ENCODE measurements at places on chromosomes 2 and 18.

GRCh38 chr18:813172-814071 lies 1.4 kb upstream of the YES1 start:
- DNase-seq, result no peak

DNA sequence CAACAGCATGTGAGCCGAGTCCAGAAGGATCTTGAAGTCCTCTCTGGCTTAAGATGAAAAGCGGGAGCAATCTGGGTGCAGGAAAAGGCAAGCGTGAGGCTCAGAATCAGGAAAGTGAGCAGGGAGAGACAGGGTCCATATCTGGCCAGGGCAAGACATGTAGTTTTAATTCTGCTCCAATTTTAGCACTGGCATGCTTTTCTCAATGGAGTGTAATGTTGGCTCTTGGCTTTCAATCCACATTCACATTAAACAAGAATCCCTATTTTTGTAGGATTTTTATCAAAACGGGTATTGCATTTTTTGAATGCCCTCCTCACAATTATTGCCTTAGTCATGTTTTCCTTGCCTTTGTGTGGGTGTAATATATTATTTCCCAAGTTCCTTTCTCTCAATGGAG lies 6.0 kb downstream of the SPATA3 start:
- DNase-seq, result no peak

DNA sequence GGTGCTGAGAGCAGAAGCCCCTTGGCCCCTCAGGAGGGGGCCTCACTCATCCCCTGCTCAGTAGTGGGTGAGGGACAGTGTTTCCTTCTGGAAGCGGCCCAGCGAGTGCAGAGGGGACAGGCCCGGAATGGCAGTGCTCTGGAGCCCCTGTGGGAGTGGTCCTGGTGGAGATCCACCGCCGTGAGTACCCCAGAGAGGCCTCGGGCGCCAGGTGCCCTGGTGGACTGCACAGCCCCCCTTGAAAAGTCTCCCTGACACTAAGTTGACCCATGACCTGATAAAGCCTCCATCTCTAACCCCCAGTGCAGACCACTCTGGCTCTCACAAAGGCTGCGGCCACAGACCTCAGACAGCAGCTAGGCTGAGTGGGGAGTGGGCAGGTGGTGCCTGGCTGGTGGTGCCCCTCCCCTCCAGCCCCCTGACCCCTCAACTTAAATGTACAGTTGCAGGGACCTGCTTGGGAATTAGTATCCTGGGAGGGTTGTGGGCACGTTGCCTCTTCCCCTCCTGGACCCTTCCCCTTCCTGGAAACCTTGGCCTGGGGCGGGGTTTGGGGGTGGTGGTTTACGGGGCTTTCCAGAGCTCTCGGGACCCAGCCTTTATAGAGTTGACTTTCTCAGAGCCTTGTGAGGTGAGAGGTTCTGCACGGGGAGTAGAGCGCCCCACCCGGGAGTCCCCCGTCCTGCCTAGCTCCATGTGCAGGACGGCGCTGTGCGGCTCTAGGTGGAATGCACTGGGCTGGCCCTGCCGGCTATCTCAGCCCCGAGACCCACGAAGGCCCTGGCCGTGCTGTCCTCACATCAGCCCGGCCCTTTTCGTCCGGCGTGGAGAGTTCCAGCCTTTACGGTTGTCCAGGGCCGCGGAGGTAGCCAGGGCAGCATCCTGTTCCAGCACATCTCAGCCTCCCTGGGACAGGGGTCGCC lies 62.7 kb downstream of the RTP5 start:
- DNase-seq, result no peak

DNA sequence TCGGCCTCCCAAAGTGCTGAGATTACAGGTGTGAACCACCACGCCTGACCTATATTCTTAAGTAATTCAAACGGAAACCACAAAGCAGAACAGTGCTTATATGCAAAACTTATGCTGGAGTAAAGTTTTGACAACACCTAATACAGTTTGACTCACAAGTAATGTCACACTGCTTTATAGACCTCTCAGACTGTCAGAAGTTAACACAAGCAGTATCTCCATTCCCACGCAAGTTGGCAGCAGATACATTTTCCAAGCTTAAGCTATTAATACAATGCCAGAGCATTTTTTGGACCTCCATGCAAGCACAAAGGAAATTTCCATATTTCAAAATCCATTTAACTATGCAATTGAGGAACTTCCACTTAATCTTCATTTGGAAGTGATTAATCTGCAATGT lies 21.0 kb upstream of the SANBR start:
- no peak for DNase-seq

DNA sequence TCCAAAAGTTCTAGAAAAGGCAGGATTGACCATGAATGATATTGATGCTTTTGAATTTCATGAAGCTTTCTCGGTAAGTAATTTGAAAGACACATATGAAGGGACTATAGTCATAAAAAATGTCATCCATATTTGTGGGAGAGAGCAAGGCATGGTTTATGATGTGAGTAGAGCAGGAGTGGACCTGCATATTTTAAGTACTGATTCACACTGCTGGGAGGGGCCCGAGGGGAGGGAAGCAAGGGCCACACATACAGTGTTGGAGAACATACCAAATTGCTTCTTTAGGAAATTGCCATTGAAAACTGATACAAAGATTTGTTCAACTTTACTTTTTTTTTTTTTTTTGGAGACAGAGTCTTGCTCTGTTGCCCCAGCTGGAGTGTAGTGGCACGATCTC lies 39.4 kb downstream of the HADHB start:
- no peak for DNase-seq

DNA sequence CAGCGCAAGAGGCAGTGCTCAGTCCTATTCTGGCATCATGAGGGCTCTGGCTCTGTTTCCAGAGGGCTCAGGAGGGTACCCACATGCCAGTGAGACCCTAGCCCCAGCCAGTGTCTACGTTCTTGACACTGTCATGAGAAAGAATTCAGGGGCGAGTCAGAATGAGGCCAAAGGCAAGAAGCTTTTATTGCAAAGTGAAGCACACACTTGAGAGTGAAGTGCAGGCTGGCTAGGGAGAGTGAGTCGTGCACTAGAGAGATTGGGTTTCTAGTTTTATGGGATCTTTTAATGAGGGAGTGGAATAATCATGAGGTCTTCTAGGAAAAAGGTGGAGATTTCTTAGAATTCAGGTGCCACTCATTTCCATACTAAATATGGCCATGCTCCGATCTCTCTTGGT lies 164.1 kb downstream of the DCDC2C start:
- no peak for DNase-seq

DNA sequence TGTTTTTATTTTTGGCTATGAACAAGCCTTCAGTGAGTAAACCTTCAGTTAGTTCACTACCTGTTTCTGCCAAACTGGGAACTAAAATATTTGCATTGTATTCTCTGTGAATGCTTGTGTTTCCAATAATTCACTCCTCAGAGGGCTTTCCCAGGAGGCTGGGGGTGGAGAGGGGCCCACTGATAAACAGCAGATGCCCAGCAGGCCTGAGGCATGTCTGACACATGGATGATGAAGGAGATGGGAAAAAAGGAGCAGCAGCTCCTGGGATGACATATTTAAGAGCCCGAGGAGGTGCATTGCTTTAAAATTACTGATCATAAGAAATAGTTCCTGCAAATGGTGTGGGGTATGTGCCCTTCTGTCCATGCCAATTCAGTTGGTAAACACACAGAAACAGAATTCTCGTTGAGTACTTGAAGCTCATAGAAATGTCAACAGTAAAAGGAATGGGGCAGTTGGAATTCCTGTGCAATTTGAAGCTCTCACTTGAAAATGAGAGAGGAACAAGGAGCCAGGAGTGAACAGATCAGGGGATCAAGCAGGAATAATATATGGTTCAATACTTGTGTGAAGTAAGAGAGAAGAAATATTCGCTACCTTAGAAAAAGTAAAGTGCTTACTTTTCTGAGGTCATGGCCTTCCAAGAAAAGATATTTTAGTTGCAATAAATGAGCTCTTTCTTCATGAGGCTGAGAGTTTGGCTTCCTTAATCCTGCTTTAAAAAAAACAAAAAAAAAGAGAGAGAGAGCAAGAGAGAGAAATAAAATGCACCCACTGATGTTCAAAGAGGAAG lies 22.0 kb upstream of the HNMT start:
- DNase-seq, result no peak

DNA sequence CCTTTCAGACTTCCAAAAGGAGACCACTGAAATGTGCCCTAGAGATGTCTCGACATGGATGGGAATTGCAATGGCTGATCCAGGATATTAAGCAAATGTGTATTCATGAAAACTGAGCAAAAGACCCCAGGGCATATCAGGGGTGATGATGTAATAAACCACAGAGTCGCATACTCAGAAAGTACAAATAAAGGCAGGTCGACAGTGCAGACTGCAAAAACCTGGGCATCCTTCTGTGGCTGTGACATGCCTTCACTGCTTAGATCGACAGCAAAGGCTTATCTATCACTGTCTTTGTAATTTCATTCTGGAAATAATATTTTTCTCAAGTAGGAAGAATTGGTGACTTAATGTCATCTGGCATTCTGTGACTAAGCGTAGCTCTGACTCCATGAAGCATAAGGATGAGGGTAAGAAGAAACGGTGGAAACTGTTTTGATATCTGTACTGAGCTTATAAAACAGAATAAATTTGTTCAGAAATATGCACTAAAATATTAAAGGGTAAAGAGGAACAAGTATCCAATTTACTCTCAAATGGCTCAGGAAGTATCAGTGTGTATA lies 115.6 kb upstream of the NRP2 start:
- no peak for DNase-seq

DNA sequence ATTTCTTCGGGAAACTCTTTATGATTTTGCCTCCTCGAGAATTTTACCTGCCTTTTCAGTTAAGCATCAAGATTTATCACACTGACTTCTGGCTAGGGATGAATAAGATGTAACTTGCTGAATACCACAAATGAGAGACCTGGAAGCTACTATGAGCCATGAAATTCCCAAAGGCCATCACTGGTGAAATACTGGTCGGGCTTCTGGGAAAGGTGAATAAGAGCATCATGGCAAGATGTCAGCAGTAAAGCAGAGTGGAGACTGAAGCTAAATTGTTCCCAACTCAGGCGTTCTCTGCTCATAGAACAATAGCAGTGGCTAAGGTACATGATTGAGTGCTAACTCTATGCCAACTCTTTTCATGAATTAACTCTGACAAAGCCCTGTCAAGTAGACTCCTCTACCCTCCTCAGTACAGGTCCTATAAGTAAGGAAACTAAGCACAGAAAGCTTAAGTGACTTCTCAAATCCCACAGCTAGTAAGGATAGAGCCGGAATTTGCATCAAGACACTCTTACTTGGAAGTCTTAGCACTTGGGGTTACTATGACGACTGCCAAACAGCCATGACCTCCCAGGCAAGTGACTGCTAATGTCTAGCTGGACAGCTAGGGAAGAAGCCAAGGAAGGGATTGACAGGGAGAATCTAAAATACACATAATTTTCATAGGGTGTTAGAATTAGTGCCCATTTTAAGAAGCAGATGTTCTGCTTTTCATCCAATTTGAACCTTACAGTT lies 22.7 kb upstream of the DSC3 start:
- no peak for DNase-seq

GRCh38 chr2:176234940-176235339 lies 34.3 kb upstream of the MTX2 start:
- no peak for DNase-seq

DNA sequence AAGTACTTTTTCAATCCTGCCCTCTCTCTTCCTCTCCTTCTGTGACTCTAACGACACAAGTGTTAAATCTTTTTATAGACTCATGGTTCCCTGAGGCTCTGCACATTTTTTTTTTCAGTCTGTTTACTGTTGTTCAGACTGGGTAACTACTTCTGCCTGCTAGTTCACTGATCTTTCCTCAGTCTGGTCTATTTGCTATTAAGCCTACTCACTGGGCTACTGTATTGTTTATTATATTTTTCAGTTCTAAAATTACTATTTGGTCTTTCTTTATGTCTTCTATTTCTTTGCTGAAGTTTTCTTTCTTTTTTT lies 21.3 kb downstream of the PPP3R1 start:
- DNase-seq, result no peak

DNA sequence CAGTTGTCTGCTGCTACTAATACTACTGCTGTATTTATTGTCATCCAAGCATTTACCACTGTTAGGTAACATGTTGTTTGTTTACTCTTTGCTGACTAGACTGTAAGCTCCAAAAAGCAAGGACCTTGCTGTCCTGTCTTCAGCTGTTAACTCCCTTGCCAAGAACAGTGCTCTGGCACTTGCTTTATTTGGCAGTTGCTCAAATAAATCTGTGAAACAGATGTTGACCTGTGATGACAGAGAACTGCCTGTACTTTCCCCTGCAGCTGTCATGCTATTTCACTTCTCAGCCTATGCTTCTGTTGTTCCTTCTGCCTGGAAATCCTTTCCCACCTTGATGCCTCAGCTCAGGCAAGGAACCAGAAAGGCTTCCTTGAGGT lies 181.2 kb downstream of the ATAD2B start:
- DNase-seq, result no peak

GRCh38 chr2:126891681-126892500 lies 6.8 kb upstream of the TEX51 start:
- peak; percentile 2 for DNase-seq

- no peak for DNase-seq
Measured at GRCh38 chr2:96389736-96390135, 54.2 kb downstream of the NCAPH start.
